HCT116 (cell line): ENCODE measurements at places on chromosomes 5 and 9. TPM values are rescaled to one million over a fixed set of nuclear protein-coding genes. Genes with fewer than 3 reads are reported as not detected.

GRCh38 chr9:98576354-98576753, 132.4 kb downstream of the GABBR2 start:
- H3K36me3 ChIP-seq, result no peaks in the 10 kb centered on the region
- peaks cover 11% of the 10 kb centered on the region; the same call in 1 of the 2 replicates for H3K4me1 ChIP-seq
- H3K27ac ChIP-seq, result no peak overlapping the region
- H3K4me3 ChIP-seq, result no peak overlapping the region
- no peak for DNase-seq

- H3K4me1 ChIP-seq, result peaks cover 5% of the 10 kb centered on the region
- no peak for DNase-seq
- H3K36me3 ChIP-seq, result no peaks in the 10 kb centered on the region
- H3K27me3 ChIP-seq, result peaks cover 8% of the 10 kb centered on the region; the same call in 1 of the 2 replicates
Observed at GRCh38 chr5:81021486-81021885, 61.3 kb downstream of the RASGRF2 start.

DNA sequence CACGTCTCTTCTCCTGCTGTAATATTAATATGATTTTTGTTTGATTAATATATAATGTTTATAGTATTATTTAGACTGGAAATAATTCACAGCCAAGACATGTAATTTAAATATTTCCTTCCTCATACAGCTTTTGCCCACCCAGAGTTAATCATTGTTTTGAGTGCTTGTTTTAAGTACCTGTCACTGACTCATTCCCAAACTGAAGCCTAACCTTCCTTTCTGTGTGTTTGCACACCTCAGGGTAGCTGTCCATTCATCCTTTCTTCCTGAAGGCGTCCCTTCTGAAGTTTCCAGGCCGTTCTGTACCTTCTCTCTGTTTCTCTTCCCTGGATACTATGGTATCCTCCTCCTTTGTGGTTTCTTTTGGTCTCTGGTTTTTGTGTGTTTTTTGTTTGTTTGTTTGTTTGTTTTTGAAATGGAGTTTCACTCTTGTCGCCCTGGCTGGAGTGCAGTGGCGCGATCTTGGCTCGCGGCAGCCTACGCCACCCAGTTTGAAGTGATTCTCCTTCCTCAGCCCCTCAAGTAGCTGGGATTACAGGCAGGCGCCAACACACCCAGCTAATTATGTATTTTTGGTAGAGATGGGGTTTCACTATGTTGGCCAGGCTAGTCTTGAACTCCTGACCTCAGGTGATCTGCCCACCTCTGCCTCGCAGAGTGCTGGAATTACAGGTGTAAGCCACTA, 312.4 kb downstream of the DOCK8 start:
- H3K27me3 ChIP-seq, result no peaks in the 10 kb centered on the region
- H3K36me3 ChIP-seq, result no peaks in the 10 kb centered on the region
- no peak for DNase-seq
- no peak overlapping the region for H3K27ac ChIP-seq

The MEIKIN gene
- total RNA-seq, result not detected

- no peaks in the 10 kb centered on the region for H3K4me1 ChIP-seq
- no peak overlapping the region for H3K4me3 ChIP-seq
- no peak overlapping the region for H3K27ac ChIP-seq
- DNase-seq, result no peak
- H3K36me3 ChIP-seq, result no peaks in the 10 kb centered on the region
- H3K27me3 ChIP-seq, result no peaks in the 10 kb centered on the region
Observed at GRCh38 chr9:93902780-93903655, 52.1 kb downstream of the BARX1 start.

DNA sequence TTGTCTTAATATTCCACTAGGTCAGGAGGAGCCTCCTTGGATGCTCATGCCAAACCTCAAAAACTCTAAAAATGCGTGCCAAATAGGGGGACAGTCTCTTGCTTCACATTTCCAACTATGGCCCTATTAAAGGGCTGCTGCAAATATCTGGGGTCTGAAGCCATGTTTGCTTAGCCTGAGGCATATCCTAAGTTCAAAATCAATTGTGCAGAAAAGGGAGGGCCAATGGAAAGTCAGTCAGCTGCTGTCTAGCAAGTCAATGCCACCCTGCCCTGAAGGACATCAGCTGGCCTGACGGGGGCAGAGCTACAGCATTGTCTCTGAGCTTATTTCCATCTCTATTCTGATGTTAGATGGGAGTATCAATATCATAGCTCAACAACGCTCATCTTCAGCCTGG, 93.6 kb downstream of the SH3TC2 start:
- H3K4me3 ChIP-seq, result no peak overlapping the region
- no peaks in the 10 kb centered on the region for H3K27me3 ChIP-seq
- DNase-seq, result no peak
- peaks cover 67% of the 10 kb centered on the region for H3K4me1 ChIP-seq

- DNase-seq, result no peak
- H3K27me3 ChIP-seq, result peaks cover 77% of the 10 kb centered on the region
- no peak overlapping the region for H3K4me3 ChIP-seq
Observed at GRCh38 chr5:66671305-66671704, 75.1 kb downstream of the MAST4 start.

- H3K36me3 ChIP-seq, result peaks cover 4% of the 10 kb centered on the region
- peaks cover 6% of the 10 kb centered on the region for H3K4me1 ChIP-seq
- no peak overlapping the region for H3K4me3 ChIP-seq
- H3K27ac ChIP-seq, result no peak overlapping the region
Observed at GRCh38 chr5:78621291-78621738, 27.3 kb downstream of the LHFPL2 start.

GRCh38 chr9:117725426-117725887, 21.3 kb downstream of the TLR4 start:
- no peak overlapping the region for H3K27ac ChIP-seq
- H3K27me3 ChIP-seq, result no peaks in the 10 kb centered on the region
- no peak for DNase-seq
- H3K4me1 ChIP-seq, result no peaks in the 10 kb centered on the region
- no peaks in the 10 kb centered on the region for H3K36me3 ChIP-seq

GRCh38 chr5:59126708-59127573, 544.1 kb downstream of the RAB3C start:
- peak overlapping the region; percentile 15; the same call in 1 of the 2 replicates for H3K4me3 ChIP-seq
- no peaks in the 10 kb centered on the region for H3K36me3 ChIP-seq

- peaks cover 43% of the 10 kb centered on the region for H3K4me1 ChIP-seq
- no peaks in the 10 kb centered on the region for H3K27me3 ChIP-seq
- H3K36me3 ChIP-seq, result no peaks in the 10 kb centered on the region
- DNase-seq, result peak; percentile 74
- no peak overlapping the region for H3K4me3 ChIP-seq
- peak overlapping the region; percentile 31; the same call in 1 of the 2 replicates for H3K27ac ChIP-seq
Observed at GRCh38 chr5:142597546-142598337, 88.1 kb downstream of the FGF1 start.

- no peak overlapping the region for H3K4me3 ChIP-seq
- H3K27me3 ChIP-seq, result peaks cover 14% of the 10 kb centered on the region
- no peaks in the 10 kb centered on the region for H3K4me1 ChIP-seq
- no peak for DNase-seq
- no peaks in the 10 kb centered on the region for H3K36me3 ChIP-seq
Observed at GRCh38 chr9:101650142-101650541, 55.4 kb upstream of the PPP3R2 start.

DNA sequence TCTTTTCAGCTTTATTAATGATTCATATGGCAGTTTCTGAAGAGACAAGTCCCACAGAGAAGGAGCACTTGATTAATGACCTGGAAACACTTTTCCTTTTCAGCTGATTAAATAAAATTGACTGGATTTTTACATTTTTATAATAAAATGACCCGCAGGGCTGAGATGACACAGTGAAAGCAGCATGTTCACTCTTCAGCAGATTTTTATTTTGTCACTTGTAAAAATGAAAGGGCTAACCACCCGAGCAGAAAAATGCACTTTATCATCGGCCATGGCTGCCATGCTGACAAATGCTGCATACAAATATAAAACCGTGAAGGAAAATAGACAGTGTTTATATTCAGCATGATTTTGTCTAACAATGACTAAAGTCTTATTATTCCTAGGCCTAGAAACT, 321.6 kb upstream of the ITGA1 start:
- H3K4me1 ChIP-seq, result no peaks in the 10 kb centered on the region
- H3K27ac ChIP-seq, result no peak overlapping the region
- H3K4me3 ChIP-seq, result no peak overlapping the region
- DNase-seq, result no peak

DNA sequence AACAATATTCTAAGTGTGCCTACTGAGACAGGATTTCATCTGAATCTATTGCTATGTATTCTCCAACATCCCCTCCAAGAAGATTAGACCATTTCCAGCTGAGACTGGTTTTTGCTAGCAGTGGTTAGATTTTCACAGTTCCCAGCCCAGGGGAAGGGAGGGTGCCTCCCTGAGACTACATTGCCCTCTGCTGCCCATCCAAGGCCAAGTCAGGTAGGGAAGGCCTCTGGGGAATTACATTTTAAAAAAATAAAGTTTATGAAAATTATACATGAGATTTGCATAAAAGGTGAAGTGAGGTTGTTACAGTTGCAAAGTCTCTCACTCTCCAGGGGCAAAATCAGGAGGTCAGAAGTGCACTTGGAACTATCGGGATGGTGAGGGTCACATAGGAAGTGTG, 28.0 kb upstream of the SYK start:
- H3K4me1 ChIP-seq, result no peaks in the 10 kb centered on the region
- no peak overlapping the region for H3K27ac ChIP-seq
- H3K27me3 ChIP-seq, result peaks cover 3% of the 10 kb centered on the region; the same call in 1 of the 2 replicates
- H3K36me3 ChIP-seq, result no peaks in the 10 kb centered on the region

DNA sequence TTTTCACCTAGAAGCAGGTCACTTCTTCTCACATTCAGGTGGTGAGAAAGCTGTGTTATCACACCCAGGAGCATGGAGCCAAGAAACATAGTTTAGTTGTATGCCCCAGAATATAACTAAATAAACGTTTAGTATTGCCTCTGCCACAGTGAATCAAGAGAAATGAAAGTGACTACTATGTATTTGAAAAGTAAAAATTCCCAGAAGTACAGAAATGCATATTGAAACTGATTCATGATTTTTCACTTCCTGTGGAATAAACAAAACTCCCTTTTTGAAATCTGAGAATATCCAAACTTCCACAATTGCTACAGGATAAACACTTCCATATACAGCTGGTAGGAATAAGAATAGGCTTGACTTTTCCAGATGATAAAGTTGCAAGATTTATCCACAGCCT, 15.3 kb upstream of the NINJ1 start:
- no peak overlapping the region for H3K27ac ChIP-seq
- no peaks in the 10 kb centered on the region for H3K27me3 ChIP-seq
- DNase-seq, result no peak

DNA sequence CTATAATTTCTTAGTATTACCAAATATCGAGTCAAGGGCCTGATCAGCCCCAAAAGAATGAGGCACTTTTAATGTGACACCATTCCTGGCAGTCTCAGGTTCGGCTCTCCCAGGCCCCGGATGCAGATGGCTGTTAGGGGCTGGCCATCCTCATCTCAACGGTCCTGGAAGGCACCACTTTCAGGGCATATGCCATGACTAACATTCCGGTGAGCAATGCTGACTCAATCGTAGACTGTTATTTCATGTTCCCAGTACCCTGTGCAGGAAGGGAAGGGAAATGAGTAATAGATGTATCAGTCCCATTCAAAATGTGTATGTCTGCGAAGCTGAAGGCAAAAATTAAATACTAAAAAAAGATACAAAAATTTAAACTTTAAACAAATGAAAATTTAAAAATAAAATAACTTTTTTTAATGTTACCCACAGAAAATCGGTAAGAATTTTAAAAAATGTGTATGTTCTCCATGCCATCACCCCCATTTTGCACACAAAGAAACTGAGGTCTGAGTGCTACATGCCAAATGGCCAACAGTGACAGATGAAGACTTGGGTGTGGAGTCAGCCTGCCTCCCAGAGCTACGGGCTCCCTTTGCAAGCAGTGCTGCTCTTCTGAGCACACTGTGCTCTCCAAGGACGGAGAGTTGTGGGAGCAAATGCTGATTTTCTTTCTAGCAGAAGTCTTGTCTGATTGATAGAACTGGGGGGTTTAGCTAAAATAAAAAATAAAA, 79.0 kb downstream of the GLDC start:
- no peaks in the 10 kb centered on the region for H3K36me3 ChIP-seq
- peak overlapping the region; percentile 93 for H3K27ac ChIP-seq
- H3K27me3 ChIP-seq, result no peaks in the 10 kb centered on the region
- H3K4me1 ChIP-seq, result peaks cover 56% of the 10 kb centered on the region
- H3K4me3 ChIP-seq, result peak overlapping the region; percentile 24
- peak; percentile 95 for DNase-seq

DNA sequence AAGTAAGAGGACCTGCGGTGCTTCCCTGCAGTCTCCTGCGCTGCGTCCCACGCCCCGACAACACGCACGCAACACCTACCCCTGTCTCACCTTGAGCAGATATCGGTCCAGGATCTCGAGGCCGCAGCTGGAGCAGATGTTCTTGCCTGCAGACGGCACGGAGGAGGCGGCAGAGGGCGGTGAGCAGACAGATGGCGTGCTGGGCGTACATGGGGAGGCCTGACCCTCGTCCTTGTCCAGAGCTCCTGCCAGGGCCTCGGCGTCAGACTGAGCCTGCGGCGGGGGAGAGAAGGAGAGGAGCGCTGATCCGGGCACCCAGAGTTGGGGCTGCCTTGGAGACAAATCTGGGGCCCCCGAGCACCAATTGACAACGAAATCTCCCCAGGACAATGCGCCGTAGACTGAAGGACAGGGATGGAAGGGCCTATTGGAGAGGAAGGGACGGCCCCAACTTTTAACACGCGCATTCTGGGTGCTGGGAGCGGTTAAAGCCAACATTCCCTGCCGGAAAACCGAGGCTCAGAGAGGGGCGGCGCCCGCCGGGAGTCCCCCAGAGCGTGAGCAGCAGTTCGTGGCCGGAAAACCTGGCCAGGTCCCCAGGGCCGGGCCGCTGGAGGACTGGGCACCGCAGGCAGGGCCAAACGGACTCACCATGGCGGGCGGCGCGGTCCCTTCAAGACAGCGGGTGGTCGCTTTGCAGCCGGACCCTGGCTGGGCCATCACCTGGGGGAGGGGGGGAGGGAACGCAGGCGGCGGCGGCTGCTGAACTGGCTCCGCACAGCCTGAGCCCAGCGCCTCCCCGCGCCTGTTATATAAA, 1.8 kb downstream of the LHX6 start:
- H3K27me3 ChIP-seq, result peaks cover 13% of the 10 kb centered on the region; the same call in 1 of the 2 replicates
- DNase-seq, result no peak
- H3K4me1 ChIP-seq, result no peaks in the 10 kb centered on the region
- no peaks in the 10 kb centered on the region for H3K36me3 ChIP-seq

GRCh38 chr5:97182571-97183099, 412 bp downstream of the RIOK2 start:
- H3K4me1 ChIP-seq, result peaks cover 6% of the 10 kb centered on the region
- peaks cover 13% of the 10 kb centered on the region; the same call in 1 of the 2 replicates for H3K36me3 ChIP-seq
- DNase-seq, result no peak
- peak overlapping the region; percentile 75 for H3K27ac ChIP-seq
- H3K4me3 ChIP-seq, result peak overlapping the region; percentile 96

DNA sequence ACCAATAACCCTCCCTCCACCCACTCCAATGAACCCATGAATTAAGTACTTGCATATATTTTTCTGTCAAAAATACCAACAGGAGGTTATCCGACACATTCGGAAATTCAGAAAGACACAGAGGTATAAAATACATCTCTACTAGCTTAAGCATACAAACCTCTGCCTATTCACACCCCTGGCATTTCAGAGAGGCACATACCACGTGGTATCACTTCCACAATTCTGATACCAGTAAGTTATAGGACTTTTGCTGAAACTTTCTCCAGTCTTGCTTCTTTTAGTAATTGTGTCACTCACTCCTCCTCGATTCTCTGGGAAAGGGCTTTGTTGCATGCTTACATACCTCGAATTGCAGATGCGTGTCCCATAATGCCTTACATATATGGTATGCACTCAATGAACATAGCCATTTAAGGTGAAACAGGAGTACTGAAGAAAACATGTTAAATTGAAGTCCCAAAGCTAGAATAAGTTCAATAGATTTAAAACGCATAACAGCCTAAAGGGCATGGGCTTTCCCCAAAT, 58.1 kb downstream of the TLE1 start:
- no peak for DNase-seq
- H3K27me3 ChIP-seq, result no peaks in the 10 kb centered on the region
- H3K27ac ChIP-seq, result no peak overlapping the region
- H3K4me1 ChIP-seq, result no peaks in the 10 kb centered on the region
- peaks cover 5% of the 10 kb centered on the region; the same call in 1 of the 2 replicates for H3K36me3 ChIP-seq

The CEP78 gene
- 48.1 TPM for total RNA-seq
